ENCODE measurements at places on chromosomes 6 and 20.

- no peak for DNase-seq
Observed at GRCh38 chr20:32139947-32140346, 30.4 kb downstream of the TM9SF4 start.

- DNase-seq: no peak
Observed at GRCh38 chr6:157025437-157025836, 248.3 kb downstream of the ARID1B start.

DNA sequence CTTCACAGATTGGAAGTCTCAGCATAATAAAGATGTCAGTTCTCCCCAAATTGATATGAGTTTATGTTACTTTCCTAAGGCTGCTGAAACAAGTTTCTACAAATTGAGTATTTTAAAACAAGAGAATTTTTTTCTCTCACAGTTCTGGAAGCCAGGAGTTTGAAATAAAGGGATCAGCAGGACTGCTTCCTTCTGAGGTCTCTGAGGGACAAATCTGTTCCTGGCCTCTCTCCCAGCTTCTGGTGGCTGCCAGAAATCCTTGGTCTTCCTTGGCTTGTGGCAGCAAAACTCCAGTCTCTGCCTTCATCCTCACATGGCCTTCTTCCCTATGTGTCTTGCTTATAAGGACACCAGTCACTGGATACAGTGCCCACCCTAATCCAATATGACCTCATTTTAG, 136.1 kb downstream of the TFAP2A start:
- DNase-seq: peak; percentile 14

DNA sequence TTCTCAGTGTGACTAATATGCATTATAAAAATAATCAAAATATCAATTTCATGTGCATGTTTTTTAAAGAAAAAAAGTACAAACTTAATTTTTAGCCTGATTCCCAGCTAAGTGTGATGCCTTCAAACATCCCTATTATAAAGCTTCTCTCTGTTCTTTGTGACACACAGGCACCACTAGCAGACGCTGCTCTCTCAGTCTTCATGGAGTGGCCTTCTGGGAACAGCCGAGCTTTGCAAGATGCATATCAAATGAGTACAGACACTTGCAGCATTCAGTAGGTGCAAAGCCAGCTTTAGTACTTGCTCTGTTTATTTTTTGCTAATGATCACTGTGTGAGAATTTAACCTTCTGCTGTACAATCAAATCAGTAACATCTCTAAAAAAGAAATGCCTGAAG, 340.0 kb downstream of the ADGRB3 start:
- DNase-seq: peak; percentile 47

GRCh38 chr6:152503546-152503945, 133.6 kb downstream of the SYNE1 start:
- DNase-seq: no peak

GRCh38 chr20:19976595-19977372, 40.4 kb upstream of the NAA20 start:
- DNase-seq: no peak

DNA sequence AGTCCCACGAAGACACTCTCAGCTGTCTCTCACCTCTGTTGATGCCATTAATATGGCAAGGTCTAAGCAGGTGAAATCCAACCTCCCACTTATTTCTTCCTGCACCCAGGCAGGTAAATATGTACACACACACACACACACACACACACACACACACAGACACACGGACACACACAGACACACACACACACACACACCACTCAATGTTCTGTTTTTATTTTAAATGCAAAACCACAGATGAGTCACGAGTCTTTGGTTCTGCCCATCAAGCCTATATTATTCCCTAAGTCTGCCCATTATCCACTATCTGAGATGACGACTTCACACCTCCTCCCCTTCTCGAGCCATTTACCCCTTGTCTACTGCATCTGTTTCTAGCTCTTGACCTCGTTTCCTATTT, 344.7 kb downstream of the CDH26 start:
- DNase-seq: no peak

- DNase-seq: no peak
Observed at GRCh38 chr20:57628047-57628961, 8.1 kb upstream of the ZBP1 start.

GRCh38 chr20:32087070-32087469, 22.4 kb upstream of the TM9SF4 start:
- DNase-seq: no peak

DNA sequence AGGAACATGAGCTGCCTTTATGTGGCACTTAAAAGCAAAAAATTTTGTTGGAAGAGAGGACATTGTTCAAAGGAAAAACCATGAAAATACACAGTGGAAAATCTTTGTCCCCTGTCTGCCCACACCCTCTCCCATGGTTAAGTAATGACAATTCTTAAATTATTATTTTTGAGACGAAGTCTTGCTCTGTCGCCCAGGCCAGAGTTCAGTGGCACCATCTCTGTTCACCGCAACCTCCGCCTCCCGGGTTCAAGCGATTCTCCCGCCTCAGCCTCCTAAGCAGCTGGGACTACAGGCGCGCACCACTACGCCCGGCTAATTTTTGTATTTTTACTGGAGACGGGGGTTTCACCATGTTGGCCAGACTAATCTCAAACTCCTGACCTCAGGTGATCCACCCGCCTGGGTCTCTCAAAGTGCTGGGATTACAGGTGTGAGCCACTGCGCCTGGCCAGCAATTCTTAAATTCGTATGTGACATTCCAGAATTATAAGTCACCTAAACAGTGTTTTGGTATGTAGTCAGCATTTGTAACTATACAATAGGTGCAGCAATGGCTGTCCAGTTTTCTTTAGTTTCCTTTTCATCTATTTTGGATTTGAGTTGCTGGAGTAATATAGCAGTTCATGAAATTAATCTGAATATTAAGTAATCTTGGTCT, 636 bp upstream of the SSR1 start:
- no peak for DNase-seq

GRCh38 chr6:21137700-21138335, 455.7 kb upstream of the SOX4 start:
- DNase-seq: no peak

DNA sequence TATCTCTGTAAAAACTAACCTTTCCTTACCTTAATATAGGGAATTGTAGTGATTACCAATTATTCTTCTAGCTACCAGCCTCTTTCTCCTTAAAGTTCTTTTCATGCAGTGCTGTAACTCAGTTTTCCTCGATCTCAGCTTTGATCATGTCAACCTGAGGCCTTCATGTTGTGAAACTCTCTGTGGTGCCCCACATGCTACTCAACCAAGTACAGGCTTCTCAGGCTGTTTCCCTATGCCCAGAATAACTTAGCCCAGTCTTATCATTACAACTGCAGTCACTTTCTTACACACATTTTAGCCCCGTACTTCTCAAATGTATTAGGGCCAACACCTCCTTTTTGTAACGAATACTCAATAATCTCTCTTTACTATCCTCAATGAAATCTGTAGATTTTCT, 90.1 kb upstream of the SUPT3H start:
- no peak for DNase-seq

DNA sequence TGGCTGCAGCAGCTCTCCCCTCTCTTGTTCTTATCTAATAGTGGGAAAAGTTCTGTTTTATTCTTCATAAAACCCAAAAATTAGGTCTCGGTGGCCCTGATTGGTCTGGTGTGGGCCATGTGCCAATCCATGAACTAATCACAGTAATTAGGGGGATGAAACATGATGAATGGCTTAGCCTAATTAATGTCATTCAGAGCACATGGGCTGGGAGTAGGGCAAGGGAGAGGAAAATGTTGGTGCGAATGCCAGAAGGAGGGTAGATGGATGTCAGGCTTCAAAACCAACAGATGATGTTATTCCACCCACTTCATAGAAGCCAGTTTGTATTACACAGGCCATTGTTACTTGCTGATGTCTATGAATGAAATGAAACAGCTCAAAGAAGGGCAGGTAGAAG, 46.5 kb downstream of the PLEKHG1 start:
- DNase-seq: no peak

DNA sequence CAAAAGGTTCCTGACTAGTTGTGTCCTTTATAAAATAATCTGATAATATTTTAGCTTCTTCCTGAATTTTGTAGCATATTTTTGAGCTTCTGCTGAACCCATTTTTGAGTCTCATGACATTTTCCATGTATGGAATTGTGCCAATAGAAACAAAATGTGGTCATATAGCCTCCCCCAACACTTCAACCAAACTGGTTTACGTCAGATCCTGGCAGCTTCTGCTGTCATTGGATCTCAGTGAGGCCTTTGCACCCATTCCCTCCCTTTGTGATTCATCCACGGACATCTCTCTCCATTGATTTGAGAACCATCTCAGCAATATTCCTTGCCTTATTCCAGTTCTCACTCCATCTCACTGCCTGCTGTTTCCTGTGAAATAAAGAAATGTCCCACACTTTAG, 166.0 kb upstream of the PROKR2 start:
- DNase-seq: no peak

- no peak for DNase-seq
Observed at GRCh38 chr20:44389871-44390270, 34.4 kb downstream of the HNF4A start.

DNA sequence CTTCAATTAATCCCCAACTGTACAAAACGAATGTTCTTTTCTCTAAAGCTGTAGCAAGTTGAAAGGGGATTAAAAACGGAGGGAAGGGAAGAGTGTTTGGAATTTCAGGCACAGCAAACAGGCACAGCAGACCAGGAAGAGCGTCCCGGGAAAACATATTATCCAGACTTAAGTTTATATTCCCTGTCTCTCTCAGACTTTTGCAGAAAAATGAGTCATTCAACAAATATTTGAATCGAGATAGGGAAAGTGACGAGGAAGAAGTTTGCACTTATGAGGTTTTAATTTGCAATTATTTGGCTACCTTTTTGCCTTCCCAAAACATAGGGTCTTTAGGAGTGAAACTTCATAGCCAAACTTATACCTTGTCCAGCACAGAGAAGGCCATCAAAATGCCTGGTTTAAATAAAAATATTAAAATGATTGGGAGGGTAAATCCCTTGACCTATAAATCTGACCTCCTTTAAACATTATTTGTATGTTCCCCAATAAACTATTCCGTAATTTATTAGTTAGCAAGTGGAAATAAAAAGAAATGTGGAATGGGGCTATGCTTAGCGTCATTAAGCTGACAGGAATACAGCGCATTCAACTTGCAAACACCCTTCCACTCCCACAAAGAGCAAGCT, 16.0 kb downstream of the HFE start:
- no peak for DNase-seq

- peak; percentile 34 for DNase-seq
Observed at GRCh38 chr6:28537509-28538140, 11.9 kb downstream of the GPX5 start.

GRCh38 chr6:3723966-3724365, 27.5 kb downstream of the PXDC1 start:
- DNase-seq: no peak

- DNase-seq: peak; percentile 49
Observed at GRCh38 chr20:50464026-50464724, 46.0 kb upstream of the PTPN1 start.

DNA sequence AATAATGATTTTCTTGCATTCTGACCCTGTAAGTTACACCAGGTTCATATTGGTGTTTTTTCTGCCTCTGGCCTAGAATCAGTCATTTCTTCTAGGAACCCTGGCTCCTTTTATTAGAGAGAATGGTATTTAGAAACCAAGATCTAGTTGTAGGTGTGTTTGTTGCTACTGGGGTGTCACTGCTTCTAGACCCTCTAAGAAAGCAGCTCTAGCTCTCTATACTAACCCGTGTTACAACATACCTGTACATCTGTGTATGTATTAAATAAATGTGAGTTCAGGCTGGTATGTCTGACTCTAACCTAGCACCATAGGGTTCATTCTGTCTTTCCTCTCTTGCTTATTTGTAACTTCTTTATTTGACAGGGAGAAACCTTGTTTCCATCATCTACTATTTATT, 16.8 kb downstream of the SENP6 start:
- no peak for DNase-seq

DNA sequence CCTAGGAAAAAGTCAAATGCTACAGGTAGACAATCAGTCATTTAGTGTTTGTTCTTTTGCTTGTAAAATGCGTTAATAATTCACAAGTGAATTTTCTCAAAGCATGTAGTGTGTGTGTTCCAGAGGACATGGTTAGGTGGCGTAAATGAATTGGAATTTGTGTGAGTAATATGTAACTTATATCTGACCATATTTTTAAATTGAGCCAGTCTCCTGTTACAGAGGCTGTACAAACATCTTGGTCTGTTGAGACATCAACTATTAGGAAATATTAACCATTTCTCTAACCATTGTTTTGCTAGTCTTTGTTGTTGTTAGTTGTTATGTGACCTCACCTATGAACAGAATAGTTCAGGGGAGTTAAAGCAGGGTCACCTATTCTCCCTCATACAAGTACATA, 22.7 kb downstream of the MCM8 start:
- no peak for DNase-seq

DNA sequence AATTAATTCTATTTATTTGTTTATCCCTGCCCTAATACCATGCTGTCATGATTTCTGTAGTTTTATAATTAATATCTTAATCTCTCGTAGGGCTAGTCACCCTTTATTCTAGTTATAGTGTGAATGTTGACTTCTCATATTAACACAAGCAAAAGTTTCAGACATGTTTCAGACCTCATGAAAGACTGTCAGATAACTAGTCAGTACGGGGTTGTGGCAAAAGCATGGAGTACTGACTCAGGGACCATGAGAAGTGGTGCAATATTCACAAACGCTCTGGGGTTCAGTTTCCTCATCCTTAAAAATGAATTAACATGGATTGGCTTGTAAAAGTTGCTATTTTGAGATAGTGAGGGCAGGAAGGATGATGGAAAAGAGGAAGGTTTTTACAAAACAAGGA, 148.9 kb downstream of the TMEM200A start:
- DNase-seq: no peak

- DNase-seq: no peak
Observed at GRCh38 chr6:54981647-54982046, 135.1 kb downstream of the FAM83B start.

DNA sequence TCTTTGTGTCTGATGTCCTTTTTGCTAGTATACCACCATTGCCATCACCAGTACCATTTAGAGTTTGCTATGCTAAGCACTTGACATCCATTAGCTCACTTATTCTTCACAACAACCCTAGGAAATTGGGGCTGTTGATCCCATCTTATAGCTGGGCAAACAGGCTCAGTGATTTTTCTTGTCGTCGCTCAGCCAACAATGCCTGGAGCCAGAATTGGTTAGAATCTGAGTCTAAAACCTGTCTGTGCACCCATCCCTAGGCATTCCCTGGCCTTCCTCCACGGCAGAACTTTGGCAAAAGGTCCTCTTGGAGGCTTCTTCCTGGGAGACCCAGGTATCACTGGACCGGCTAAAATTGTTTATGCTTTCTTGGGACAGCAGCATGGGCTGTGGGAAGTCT, 20.9 kb downstream of the PHF20 start:
- no peak for DNase-seq
